Non-pigmented ciliary epithelial cell (primary cell): ENCODE measurements at places on chromosomes 11 and 22.

DNA sequence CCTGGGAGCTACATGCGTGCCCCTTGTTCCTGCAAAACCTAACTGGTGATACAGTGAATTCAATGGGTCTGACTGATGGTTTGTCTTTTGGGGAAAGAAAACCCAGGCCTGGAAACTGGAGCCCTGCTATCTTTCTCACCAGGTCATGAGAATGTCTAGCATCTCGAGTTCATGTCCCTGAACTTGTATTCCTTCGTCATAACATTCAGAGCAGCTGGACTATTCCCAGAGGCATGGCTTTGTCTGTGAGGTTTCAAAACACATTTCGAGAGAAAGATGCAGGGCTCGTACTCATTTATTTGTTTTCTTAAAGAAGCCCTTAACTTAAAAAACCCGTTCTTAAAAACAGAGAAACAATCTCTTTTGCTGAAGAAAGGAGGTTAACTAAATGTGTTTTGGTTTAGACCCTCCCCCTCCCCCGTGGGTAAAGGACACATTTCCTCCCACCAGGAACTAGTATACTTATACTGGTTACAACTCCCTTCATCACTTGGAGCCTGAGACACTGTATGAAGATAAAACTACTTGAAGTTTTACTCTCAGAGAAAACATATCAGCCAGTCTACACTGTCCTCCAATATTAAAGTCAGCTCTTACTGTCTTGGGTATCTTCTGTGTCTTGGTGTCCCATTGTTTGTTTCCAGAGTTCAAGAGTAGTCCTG is 43.2 kb downstream of the ME3 start:
- no peak for DNase-seq

GRCh38 chr22:18048441-18048898 is 24.1 kb upstream of the MICAL3 start:
- no peak for DNase-seq

- DNase-seq, result no peak
These were observed 191.4 kb downstream of the ARHGAP42 start for GRCh38 chr11:100878474-100878873.

DNA sequence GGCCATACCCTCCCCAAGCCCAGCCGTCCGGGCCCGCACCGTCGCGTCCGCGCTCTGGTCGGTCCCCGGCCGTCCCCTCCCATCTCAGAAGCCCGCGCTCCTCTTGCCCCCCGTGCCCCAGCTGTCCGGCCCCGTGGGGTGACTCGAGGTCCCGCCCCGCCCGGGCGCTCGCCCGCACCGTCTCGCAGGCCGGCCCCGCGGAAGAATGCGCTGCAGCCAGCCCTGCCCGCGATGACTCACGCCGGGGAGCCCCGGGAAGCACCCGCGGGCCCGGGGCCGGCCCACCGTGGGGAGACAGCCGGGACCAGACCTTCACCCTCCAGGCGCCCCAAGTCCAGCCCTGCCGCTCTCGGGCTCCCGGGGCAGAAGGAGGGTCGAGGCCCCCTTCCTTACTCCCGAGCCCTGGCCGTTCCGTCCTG is 320 bp upstream of the PHLDA2 start:
- no peak for DNase-seq

GRCh38 chr22:30000566-30000965 is 79.7 kb upstream of the HORMAD2 start:
- no peak for DNase-seq

- DNase-seq, result no peak
These were observed 130.6 kb upstream of the MTNR1B start for GRCh38 chr11:92838759-92839310.

DNA sequence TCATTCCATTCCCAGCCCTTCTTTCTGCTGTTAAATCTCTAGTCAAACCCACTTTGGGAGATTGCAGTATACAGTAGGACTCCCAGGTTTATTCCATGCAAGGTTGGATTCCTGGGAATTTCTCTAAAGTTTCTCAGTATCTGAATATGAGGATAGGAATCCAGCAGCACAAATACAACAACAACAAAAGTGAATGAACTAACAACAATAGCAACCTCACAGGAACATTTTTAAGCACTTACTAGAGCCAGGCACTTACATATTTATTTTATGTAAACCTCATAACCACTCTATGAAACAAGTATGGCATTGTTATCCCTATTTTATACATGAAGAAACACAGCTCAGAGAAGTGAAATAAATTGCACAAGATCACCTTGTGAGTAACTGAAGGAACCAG is 1.9 kb downstream of the MMP7 start:
- DNase-seq, result no peak

- DNase-seq, result no peak
These were observed 171.2 kb downstream of the CTTN start for GRCh38 chr11:70569618-70569890.

- no peak for DNase-seq
These were observed 60.6 kb upstream of the HSD17B12 start for GRCh38 chr11:43619863-43620505.

DNA sequence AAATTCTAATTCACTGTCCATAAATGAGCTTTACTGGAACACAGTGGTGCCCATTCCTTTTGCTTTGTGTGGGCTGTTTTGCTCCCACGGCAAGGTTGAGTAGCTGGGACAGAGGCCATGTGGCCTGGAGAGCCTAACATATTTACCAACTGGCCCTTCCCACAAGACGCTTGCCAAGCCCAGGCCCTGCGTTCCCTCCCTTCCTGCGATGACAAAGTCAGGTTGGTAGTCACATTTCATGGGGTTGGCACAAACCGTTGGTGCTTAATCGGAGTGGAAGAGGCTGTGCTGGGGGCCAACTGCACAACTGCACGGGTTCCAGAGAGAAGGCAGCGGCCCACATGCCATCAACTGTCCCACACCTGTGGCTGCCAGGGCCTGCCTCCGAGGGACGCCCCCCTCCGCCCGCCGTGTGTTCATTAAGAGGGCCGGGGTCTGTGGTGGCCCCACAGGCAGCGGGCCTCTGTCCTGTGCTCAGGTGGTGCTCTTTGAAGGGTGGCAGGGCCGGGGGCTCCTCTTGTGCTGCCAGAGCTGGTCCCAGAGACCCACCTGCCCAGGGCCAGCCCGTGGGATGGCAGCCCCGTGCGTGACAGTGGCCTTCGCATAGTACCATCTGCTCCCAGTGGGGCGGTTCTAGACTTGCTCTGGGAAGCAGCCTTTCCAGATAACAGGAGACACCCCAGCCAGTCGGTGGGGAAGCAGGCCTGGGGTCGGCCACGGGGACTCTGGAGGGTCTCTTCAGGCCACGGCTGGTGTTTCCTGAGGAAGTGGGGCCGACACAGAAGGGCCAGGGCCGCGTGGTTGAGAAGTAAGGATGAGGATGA is 81.5 kb upstream of the CLDN5 start:
- DNase-seq, result no peak

DNA sequence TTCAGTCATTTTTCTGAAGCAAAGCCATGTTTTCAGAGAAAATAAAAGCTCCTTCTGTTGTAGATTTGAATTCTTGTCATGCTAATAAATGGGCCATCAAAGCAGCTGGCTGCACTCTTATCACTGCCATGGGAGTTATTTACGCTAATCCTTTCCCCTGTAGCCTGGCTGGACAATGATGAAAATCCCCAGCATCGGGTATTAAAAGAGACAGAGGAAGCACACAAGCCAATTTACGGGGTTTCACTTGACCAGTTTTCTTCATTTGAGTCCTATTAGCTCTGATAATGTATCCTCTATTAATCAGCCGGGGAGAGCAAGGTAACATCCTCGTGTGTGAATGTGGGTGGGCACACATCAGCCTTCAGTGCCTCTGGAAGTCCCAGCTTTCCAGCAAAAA is 470.2 kb upstream of the API5 start:
- no peak for DNase-seq

DNA sequence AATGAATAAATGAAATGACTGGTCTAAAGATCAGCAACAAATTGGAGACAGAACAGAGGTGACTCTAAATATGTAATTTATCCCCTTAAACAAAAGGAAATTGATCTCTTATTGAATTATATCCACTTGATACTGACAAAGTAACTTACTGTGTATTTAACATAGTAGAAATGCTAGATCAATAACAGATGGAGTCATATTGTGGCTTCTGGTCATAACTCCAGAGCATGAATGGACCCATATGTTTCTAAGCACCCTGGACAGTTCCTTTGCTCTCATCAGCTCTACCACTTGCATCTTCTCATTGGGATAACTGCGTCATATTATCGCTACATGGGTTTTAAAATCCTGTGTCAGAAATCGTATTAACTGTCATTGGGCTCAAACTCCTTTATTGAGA is 222.3 kb downstream of the ETS1 start:
- DNase-seq, result peak; percentile 27

GRCh38 chr11:94558468-94558867 is 8.7 kb upstream of the PIWIL4 start:
- no peak for DNase-seq

- DNase-seq, result no peak
These were observed 1.4 kb downstream of the OSM start for GRCh38 chr22:30265131-30265720.

GRCh38 chr22:29300807-29301601 is 5.4 kb upstream of the GAS2L1 start:
- DNase-seq, result no peak

GRCh38 chr11:115958089-115959000 is 454.1 kb upstream of the CADM1 start:
- DNase-seq, result no peak

DNA sequence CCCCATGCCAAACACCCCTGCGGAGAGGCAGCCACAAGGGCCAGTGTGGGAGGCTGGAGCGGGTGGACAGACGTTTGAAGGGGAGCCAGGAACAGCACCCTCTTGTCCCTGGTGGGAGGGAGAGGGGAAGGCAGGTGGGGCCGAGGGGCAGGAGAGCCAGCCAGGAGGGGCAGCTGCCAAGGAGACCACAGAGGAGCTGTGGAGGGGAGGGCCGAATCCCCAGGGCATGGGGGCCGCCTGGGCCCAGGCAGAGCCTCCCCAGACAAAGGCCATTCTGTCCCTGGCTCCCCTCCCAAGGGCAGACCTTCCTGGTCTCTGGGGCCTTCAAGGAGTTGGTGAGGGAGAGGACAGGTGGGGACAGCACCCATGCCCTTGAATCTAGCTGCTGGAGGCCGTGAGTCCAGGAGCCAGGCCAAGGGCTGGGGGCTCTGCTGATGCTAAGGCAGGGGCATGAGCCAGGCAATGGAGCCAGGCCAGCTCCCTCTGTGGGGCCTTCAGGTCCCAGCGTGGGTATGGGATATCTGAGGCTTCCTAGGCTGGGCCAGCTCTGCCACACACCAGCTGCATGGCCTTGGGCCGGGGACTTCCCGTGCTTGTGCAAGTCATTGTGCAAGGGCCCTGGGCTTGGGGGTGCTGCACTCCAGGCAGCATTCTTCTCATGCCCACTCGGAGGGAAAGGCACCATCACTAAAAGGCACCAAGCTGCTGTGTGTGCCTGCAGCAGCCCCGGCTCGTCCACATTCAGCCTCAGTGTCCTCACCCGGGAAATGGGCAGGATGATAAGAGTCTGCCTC is 11.4 kb downstream of the EMID1 start:
- no peak for DNase-seq

GRCh38 chr22:37267135-37267587 is 15.1 kb upstream of the CYTH4 start:
- DNase-seq, result no peak

GRCh38 chr11:15258433-15259165 is 143.9 kb downstream of the INSC start:
- no peak for DNase-seq

GRCh38 chr11:58830673-58831301 is 13.7 kb downstream of the GLYATL2 start:
- DNase-seq, result no peak

GRCh38 chr11:12666915-12667314 is 7.3 kb upstream of the TEAD1 start:
- no peak for DNase-seq

- DNase-seq, result no peak
These were observed 37.4 kb downstream of the CSRP3 start for GRCh38 chr11:19164230-19164855.

DNA sequence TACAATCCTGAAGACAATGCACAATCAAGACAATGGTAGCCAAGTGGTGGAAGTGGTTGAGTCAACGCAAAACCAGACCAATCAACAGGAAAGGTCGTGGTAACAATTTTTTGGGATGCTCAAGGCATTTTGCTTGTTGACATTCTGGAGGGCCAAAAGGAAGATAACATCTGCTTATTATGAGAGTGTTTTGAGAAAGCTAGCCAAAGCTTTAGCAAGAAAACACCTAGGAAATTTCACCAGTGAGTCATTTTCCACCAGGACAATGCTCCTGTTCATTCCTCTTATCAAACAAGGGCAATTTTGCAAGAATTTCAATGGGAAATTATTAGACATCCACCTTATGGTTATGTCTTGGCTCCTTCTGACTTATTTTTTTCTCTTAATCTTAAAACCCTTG is 1932.2 kb upstream of the RAG2 start:
- no peak for DNase-seq

- DNase-seq, result no peak
These were observed 2.5 kb upstream of the CENPM start for GRCh38 chr22:41949297-41949965.

DNA sequence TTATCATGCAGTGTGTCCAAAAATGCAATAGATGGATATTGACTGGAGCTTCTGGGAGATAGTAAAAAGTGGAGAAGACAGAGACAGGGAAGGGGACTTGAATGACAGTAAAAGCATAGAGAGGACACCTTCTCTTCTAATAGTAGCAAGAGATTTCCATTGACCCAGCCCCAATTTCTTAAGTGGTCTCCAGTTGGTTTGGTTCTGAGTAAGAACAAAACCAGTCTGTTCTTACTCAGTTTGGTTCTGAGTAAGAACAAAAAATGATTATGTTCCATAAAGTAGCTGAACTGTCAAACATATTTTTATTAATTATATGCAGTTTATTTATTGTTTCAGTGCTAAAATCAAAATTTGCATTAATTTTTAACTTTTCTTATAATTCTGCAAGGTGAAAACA is 316.8 kb upstream of the MPPED2 start:
- DNase-seq, result no peak

- DNase-seq, result no peak
These were observed 43.4 kb downstream of the GUCY1A2 start for GRCh38 chr11:106974831-106975230.

- DNase-seq, result no peak
These were observed 20.9 kb upstream of the SIK2 start for GRCh38 chr11:111581341-111581740.

DNA sequence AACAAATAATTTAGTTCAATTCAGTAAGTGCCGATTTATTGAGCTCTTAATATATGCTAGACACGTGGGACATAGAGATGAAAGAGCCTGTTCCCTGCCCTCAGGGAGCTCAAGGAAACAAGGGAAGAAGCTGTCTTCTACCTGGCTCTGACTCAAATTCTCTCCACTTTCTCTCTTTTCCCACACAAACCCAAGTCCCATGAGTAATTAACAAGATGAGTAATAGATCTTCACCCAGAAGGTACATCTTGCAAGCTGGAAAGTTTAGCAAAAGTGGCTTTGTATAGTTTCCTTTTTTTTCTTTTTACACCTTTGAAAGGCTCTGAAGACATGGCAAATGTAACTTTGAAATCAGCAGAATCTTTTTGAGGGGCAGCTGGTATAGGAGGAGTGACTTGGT is 48.2 kb upstream of the CHST1 start:
- DNase-seq, result no peak

DNA sequence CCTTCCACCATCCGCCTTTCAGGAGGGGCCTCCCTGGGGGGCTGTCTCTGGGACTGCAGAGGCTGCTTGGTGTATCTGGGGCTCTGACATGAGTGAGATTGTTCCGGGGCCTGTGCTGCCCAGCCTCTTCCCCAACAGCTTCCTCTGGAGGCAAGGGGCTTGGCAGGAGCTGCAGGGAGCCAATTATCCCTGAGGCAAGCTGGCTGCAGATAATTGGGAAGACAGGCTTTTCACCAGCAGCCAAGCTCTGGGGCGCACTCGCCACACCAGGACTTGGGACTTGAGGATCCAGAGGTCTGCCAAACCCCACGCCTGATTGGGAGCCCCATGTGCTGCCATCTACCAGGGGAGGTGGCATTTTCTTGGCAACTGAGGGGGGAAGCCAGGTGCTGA is 15.6 kb upstream of the RTN4R start:
- no peak for DNase-seq
